Colonic mucosa (tissue), 4 donors: ENCODE measurements at places on chromosomes 6 and 20. TPM values are rescaled to one million over a fixed set of nuclear protein-coding genes. Genes with fewer than 3 reads are reported as not detected.

WDR46 gene
- total RNA-seq = 25.7 TPM

TMC2 gene
- total RNA-seq = not detected

DXO gene
- total RNA-seq = 13.0 TPM

GLP1R gene
- not detected for total RNA-seq

CTAGE9 gene
- not detected for total RNA-seq

OR10C1 gene
- total RNA-seq = not detected

- H3K4me1 ChIP-seq = no peaks in the 10 kb centered on the region
- no peak overlapping the region for H3K4me3 ChIP-seq
- no peak overlapping the region for H3K27ac ChIP-seq
Observed at GRCh38 chr6:97726378-97726777, 443.4 kb upstream of the MMS22L start.

GRCh38 chr6:87210979-87211378 lies 55.6 kb downstream of the ZNF292 start:
- H3K4me1 ChIP-seq = no peaks in the 10 kb centered on the region
- no peak for DNase-seq
- H3K27ac ChIP-seq = no peak overlapping the region
- H3K4me3 ChIP-seq = no peak overlapping the region
- H3K36me3 ChIP-seq = no peaks in the 10 kb centered on the region
- H3K27me3 ChIP-seq = no peaks in the 10 kb centered on the region

- no peak overlapping the region for H3K4me3 ChIP-seq
- no peaks in the 10 kb centered on the region for H3K36me3 ChIP-seq
- H3K27ac ChIP-seq = no peak overlapping the region
- DNase-seq = no peak
- H3K27me3 ChIP-seq = no peaks in the 10 kb centered on the region
Observed at GRCh38 chr6:158978757-158979156, 21.2 kb downstream of the RSPH3 start.

DNA sequence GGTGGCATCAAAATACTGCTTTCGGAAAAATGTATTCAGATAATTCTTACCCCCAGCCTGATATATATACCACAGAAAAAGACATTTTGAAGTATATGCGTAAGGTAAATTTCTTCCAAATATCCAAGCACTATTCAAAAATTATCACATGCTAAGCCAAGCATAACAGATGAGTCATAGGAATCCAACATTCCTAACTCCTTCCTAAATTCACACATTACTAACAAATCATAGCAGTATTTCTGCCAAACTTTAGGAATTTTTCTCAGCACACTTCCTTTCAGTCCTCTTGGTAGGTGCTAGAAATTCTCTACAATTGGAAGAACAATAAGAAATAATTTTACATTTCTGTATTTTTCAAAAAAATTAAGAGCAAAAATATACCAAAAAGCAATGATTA lies 417.5 kb downstream of the EYS start:
- no peak overlapping the region for H3K27ac ChIP-seq
- no peak for DNase-seq
- H3K4me1 ChIP-seq = no peaks in the 10 kb centered on the region
- no peaks in the 10 kb centered on the region for H3K36me3 ChIP-seq
- H3K4me3 ChIP-seq = no peak overlapping the region

GRCh38 chr6:37942606-37943376 lies 123.3 kb downstream of the ZFAND3 start:
- DNase-seq = no peak
- no peaks in the 10 kb centered on the region for H3K36me3 ChIP-seq
- no peak overlapping the region for H3K27ac ChIP-seq
- H3K4me1 ChIP-seq = no peaks in the 10 kb centered on the region

- DNase-seq = no peak
- no peaks in the 10 kb centered on the region for H3K27me3 ChIP-seq
- H3K36me3 ChIP-seq = no peaks in the 10 kb centered on the region
- H3K4me1 ChIP-seq = no peaks in the 10 kb centered on the region
- no peak overlapping the region for H3K4me3 ChIP-seq
Observed at GRCh38 chr6:1297746-1298145, 14.2 kb upstream of the FOXQ1 start.

DNA sequence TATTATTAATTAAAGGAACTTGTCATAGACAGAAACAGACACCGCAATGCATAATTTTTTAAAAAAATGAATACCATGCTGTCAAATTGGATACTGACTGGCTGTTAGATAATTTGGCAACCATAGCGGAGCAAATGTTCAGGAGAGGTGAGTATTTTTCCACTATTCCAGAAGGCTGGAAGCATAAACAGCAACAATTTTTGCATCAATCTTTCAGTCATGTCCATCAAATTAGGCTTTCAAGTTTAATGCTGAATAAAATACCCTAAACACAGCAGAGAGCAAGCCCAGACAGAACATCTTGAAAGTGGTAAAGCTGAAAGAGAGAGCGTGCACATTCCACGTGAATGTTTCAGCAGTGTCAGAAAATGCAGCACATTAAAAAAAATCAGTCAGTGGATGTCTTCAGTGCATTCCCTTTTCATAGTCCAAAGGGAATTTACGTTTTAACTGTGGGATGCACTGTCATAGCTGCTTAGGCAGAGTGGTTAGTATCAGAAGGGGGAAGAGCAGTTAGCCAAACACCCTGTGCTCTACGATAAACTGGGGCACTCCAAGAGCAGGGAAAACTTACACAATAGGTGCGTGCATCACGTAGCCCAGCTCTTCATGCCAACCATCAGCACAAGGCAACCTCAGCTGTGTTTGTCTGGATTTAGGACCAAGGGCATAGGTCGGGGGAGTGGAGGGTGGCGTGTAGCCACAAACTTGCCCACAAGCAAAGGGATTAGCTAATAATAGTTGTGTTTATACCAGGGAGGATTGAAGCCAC lies 116.2 kb upstream of the STMND1 start:
- no peaks in the 10 kb centered on the region for H3K4me1 ChIP-seq
- no peak overlapping the region for H3K27ac ChIP-seq
- DNase-seq = no peak
- no peak overlapping the region for H3K4me3 ChIP-seq

DNA sequence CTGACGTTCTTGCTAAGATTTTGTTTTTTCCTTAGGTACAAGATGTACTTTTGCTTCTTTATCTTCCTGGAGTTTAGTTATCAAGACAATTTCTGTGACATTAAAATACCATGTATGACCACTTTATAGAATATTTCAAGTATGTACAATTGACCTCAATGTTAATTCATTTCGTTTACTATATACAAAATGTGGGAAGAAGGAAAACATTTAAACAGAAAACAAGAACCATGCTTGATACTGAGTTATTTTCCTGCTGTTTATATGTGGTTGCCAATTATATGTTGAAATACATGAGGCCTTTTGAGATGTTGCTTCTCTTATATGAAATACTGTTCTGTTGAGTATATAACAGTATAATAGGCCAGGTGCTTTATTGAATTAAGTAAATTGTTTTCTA lies 184.3 kb downstream of the JARID2 start:
- no peak for DNase-seq
- H3K4me3 ChIP-seq = no peak overlapping the region
- H3K36me3 ChIP-seq = no peaks in the 10 kb centered on the region
- no peaks in the 10 kb centered on the region for H3K4me1 ChIP-seq
- H3K27me3 ChIP-seq = no peaks in the 10 kb centered on the region
- no peak overlapping the region for H3K27ac ChIP-seq

DNA sequence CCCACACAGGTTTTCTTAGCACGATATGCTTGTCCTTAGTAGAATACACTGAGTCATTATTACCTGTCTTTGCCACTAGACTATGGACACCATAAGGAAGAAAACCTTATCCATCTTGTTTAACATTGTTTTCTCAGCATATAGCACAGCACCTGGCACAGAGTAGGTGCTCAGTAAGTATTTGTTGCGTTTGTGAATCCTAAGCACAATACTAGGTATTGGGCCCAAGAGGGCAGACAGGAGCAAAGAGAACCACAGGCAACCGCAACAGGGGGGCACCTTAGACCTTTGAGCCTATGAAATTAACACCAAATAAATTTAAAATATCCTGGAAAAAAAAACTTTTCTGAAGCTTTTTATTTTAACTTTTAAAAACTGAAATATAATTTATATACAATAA lies 3.7 kb upstream of the NCOA6 start:
- no peak overlapping the region for H3K4me3 ChIP-seq
- no peaks in the 10 kb centered on the region for H3K4me1 ChIP-seq
- H3K27ac ChIP-seq = no peak overlapping the region
- H3K36me3 ChIP-seq = no peaks in the 10 kb centered on the region
- no peaks in the 10 kb centered on the region for H3K27me3 ChIP-seq
- DNase-seq = no peak

DNA sequence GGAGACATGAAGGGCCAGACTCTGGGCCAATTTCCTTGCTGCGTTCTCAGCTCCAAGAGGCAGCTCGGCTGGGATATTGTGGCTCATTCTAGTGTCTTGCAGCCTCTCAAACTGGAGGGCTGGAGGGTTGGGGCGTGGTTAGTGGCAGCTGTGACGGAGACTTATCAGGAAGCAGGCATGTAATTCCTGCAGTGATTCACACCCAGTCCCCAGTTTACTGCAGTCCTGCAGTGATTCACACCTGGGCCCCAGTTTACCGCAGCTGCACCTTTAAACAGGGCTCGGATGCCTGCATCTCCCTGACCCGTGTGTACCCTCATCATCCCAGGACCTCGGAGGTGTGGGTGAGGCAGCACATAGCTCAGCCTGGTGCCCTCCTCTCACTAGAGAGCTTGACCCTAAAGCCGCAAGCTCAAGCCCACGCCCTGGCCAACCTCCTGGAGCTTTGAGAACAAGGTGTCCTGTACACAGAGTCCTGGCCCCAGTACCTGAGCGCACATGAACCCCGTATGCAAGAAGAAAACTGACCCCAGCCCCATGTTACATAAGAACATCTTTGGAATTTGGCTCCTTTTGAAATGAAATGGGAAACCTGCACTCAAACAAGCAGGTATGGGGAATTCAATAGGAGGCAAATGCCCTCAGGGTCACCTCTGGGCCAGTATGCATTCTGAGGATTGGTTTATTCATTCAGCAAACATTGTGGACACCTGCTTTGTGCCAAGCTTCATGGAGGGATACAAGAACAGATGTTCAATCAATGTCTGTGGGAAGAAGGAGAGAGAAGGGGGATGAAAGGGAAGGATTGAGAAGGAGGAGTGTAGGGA lies 55.3 kb upstream of the FAM83D start:
- H3K4me1 ChIP-seq = peaks cover 13% of the 10 kb centered on the region
- H3K4me3 ChIP-seq = no peak overlapping the region
- H3K27ac ChIP-seq = peak overlapping the region; percentile 70
- H3K27me3 ChIP-seq = no peaks in the 10 kb centered on the region
- DNase-seq = peak; percentile 88

DNA sequence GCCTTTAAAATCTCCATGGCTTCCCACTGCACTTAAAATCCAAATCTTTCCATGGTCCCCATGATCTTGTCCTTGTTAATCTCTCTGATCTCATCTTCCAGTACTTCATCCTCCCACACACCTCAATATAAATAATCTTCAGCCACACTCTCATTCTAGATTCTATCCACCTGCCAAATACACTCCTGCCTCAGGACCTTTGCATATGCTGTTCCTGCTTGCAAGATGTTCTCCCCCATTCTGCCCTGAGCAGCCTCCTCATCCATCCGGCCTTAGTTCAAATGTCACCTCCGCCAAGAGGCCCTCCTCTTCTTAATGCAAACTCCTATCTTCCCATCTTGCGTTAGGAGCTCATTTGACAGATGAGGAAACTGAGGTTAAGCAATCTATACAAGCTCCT lies 77.4 kb downstream of the PREX1 start:
- no peaks in the 10 kb centered on the region for H3K36me3 ChIP-seq
- no peak overlapping the region for H3K27ac ChIP-seq
- DNase-seq = no peak
- no peaks in the 10 kb centered on the region for H3K4me1 ChIP-seq

DNA sequence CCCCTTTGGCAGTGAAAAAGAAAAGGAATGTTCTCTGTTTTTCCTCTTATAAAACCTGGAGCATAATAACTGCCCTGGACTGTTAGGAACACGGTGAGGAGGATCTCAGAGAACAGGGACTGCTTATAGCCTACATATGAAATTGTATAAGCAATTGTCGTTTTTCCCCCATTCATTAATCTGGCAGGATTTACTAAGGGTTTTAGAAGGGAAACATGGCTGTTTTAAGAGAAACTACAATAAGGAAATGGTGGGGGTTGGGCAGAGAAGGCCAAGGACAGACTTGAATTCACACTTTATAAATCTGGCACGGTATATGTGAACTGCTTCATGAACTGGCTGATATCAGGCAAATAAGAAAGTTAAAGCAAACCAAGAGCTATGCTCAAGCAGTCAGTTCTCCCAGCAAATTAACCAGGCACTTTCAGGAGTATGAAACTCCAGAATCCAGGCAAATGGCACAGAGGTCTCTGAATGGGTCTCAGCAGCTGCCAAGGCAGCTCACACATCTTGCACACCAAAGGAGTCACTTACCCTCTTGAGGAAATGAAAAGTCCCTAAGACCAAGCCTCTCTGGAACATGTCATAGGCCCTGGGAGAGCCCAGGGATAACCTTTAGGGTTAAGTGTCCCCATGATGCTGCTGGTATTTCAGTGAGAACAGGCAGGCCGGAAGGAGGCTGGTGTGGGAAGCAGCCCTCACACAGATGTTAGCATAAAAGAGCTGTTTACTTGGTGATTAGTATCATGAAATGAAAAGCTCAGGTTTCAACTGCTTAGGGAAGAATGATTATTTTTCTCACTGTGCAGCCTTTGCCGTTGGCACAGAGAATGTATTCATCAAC lies 260.5 kb upstream of the MARCKS start:
- no peaks in the 10 kb centered on the region for H3K27me3 ChIP-seq
- H3K4me3 ChIP-seq = no peak overlapping the region
- peaks cover 8% of the 10 kb centered on the region for H3K4me1 ChIP-seq
- peak overlapping the region; percentile 25 for H3K27ac ChIP-seq
- no peaks in the 10 kb centered on the region for H3K36me3 ChIP-seq

DNA sequence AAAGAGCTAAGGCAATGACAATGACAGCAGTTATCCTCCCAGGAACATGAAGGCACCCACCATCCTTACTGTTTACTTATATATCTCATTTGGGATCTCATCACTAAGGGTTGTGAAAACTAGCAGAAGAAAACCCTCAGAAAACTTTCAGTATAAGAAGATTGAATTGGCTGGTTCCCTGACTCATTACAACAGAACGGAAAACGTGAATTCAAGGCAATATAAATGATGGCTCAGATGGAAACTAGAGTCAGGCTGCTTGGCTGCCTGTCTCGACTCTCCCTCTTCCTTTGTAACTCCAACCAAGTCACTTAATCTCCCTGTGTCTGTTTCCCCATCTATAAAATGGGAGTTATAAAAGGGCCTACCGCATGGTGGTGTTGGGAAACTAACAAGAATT lies 387.1 kb upstream of the JARID2 start:
- H3K27ac ChIP-seq = no peak overlapping the region
- H3K4me1 ChIP-seq = no peaks in the 10 kb centered on the region
- no peaks in the 10 kb centered on the region for H3K27me3 ChIP-seq
- no peak for DNase-seq
- no peaks in the 10 kb centered on the region for H3K36me3 ChIP-seq
- H3K4me3 ChIP-seq = no peak overlapping the region
